ENCODE measurements at places on chromosomes 5 and 9.

DNA sequence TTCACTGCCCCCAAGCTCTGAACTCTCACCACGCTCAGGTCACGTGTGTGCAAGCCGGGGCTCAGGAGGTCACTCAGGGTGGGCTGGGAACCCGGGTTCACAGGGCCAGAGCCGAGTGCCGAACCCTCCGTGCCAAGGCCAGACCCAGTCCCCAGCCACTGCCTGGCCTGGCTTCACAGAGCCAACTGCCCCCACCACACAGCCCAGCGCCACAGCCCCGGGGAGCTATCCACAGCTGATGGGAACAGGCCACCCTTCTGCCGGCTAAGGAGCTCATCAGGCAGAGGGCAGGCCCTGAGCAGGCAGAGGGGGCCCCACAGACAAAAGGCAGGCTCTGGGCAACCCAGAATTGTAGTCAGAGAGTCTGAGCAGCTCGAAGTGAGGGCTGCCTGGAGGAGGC, 117.0 kb downstream of the VAV2 start:
- no peak for DNase-seq

GRCh38 chr9:95055851-95056551, 261.5 kb downstream of the FANCC start:
- DNase-seq = no peak

GRCh38 chr9:12906646-12907045, 131.8 kb downstream of the LURAP1L start:
- DNase-seq = no peak

DNA sequence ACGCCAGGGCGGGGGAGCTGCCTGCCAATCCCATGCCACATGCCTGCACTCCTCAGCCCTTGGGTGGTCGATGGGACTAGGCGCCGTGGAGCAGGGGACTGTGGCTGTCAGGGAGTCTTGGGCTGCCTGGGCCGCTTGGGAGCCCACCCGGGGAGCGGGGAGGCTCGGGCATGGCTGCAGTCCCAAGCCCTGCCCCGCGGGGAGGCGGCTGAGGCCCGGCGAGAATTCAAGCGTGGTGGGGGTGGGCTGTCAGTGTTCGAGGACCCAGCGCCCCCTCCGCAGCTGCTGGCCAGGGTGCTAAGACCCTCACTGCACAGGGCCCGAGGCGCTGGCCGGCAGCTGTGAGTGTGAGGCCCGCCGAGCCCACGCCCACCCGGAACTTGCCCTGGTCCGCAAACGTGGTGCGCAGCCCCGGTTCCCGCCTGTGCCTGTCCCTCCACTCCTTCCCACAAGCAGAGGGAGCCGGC, 83.2 kb upstream of the DMRTA1 start:
- DNase-seq = no peak

DNA sequence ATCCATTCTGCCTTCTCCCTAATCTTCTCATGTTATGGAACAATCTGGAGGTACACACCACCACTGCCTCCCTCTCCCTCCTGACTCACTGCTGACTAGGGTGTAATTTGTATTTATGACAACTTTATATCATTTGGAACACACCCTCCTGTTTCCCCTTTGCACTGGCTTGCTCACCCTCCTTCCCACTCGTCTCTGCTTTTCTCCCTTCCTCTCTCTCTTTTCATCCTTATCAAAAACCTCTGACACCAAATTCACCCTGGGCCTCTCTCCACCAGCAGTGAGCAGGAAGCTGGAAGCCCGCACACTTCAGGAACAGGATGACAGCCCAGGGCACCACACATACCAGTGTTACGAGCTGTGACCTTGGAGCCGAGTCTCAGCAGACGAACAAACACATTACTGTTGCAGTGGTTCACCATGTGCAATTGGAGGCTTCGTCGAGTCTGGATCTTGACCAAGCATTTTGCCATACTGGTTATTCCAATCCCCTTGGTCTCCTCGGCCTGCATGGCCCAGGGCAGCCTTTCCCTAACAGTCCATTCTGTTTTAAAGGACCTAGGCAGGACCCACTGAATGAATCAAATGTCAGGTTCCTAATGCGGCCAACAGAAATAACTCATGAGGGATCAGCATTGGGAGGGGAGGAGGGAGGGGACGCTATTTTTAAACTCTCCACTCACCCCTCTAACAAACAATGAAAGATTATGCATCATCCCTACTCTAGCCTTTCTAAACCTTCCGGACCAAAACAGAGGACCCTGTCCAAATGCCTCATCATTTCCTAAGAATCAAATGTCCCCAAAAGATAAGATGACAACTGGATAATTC, 203.9 kb upstream of the RASEF start:
- peak; percentile 54 for DNase-seq

- no peak for DNase-seq
Observed at GRCh38 chr5:43874772-43875171, 271.8 kb downstream of the NNT start.

DNA sequence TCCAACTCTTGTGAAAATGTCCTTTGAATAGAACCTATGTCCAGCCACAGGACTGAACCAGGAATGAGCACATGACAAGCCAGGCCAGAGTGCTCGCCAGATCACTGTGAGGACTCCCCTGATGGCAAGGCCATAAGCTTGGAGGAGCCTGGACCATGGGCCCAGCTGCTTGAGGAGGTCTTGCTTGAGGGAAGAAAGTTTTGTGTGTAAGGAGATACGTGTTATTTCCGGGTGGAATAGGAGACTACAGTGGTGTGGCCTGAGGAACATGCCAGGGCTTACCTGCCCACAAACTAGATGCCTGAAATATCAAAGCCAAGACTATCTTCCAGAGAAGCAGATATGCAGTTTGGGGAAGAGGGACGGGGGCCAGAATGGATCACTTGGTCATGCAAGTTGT, 84.7 kb downstream of the LIFR start:
- no peak for DNase-seq

GRCh38 chr5:177294632-177295031, 8.9 kb downstream of the RAB24 start:
- no peak for DNase-seq

DNA sequence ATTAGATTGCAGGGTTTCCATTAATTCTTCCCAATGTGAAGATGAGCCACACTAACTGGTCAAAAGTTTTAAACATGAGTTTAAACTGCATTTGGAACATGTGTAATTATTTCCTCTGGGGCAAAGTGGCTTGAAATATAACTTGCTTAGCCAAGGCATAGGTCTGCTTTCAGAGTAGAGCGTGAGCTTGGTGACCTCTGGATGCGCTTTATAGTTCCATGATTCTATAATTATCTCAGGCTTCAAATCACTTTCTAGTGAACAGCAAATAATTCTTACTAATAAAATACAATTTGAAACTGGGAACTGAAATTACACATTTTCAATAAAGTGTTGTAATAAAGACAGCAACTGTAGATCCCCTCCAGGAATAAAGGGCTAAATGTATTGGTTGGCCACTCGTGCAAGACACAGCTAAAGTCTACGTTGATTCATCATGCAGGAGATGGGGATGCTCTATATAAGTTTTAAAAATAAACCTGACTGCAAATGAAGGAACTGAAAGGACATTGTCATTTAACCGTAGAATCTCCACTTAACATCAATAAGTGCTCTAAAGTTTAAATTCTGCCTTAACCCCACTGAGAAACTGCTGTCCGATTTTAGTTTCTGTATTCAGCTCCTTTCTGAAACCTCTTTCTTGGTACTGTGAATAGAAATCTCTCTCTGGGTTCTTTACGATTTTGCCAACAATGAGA, 460.0 kb downstream of the PSAT1 start:
- DNase-seq = no peak

- no peak for DNase-seq
Observed at GRCh38 chr9:31390403-31391025, 993.9 kb upstream of the ACO1 start.

- DNase-seq = no peak
Observed at GRCh38 chr5:43171451-43171850, 20.6 kb upstream of the NIM1K start.

- no peak for DNase-seq
Observed at GRCh38 chr9:5178126-5178805, 7.2 kb downstream of the INSL6 start.

- DNase-seq = no peak
Observed at GRCh38 chr9:16445141-16445920, 425.1 kb downstream of the BNC2 start.

GRCh38 chr5:123223921-123224320, 134.9 kb downstream of the PRDM6 start:
- no peak for DNase-seq
